Spleen (tissue), 13 donors: ENCODE measurements at places on chromosomes 7 and 10. TPM values are rescaled to one million over a fixed set of nuclear protein-coding genes. Genes with fewer than 3 reads are reported as not detected.

- no peak for DNase-seq
Measured at GRCh38 chr10:119031496-119032059, 2.1 kb downstream of the NANOS1 start.

DNA sequence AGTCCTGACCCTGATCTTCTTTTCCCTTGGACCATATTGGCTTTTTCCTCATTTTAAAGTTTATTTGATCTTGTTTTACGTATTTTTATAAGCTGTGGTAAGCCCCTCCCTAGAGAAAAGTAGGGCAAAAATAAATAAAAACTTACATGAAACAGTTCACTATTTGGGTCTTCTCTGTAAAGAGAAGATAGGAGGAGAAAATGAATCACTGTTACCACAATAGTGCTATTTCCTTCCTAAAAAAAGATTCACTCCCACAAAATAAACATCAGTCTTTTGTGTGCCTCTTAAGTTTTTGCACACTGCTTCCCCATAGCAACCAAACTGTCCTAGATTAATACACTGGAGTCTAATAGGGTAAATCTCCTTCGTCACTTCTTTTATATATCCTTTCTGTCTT lies 1.4 kb upstream of the SVIL start:
- DNase-seq: no peak

- DNase-seq: no peak
Measured at GRCh38 chr7:149599636-149600206, 102.1 kb upstream of the ZNF746 start.

DNA sequence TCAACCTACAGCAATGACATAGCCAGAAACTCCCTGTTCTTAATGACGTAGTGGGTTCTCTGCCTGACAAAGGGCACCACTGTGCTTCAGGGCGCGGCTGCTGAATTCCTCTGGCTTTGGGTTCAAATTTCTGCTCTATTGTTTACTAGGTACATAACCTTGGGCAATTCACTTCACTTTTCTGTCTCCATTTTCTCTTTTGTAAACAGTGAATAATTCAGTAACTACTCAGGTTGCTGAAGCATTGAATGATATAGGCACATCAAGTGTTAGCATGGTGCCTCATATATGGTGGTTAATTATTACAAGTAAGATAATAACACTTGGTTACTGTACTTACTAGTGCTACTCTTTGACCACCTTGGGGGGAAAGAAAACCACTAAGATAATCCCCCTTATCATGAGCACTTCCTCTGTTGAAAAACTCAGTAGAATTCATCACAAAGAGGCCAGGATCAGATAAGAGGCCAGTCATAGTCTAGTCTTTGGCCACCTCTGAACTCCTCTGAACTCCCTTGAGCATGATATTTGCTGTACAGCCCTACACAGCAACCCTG lies 92.0 kb upstream of the AHR start:
- no peak for DNase-seq

DNA sequence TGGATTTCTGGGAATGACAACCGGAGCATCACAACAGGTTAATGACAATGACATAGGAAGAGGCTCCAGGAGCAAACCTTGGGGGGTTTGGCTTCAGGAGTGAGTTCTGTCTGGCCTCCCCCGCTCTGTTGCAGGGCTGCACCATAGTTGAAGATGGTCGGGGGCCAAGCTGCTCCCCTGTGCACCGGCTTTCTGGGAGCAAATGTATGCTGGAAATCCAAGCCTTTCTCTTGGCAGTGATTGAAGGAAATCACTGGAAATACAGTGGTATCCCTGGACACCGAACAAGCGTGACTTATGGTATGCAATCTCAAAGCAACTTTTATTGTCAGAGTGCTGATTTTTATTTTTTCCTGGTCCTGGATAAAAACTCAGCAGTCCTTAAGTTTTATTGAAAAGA lies 251.9 kb upstream of the ZNF32 start:
- DNase-seq: no peak

GRCh38 chr7:150978126-150978789 lies at the start of gene KCNH2:
Gene KCNH2 (minus strand): TSS chr7:150978321. CDS start chr7:150977913, 408 bp downstream.
- no peak for DNase-seq

- no peak for DNase-seq
Measured at GRCh38 chr10:70060389-70060788, 7.7 kb downstream of the MACROH2A2 start.

GRCh38 chr10:97025613-97026242 lies 160.0 kb downstream of the SLIT1 start:
- DNase-seq: no peak

DNA sequence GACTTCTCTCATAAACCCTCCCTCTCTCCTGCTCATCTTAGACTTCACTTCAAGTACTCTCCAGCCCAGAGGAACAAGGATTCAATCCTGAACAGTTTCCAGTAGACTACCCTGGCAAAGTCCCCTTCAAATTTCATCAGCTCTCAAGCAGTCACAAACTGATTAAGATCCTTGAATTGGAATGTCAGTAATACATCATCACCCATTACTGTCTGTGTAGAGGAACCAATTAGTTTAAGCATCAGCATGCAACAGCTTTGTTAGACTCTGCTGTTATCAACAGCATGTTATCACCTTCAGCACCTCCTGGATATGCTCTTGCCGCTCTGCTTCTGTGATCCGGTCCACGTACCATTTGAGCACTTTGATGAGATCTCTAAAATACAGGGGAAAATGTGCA lies 307.0 kb upstream of the IMMP2L start:
- DNase-seq: no peak

GRCh38 chr10:2986391-2986801 lies 81.0 kb upstream of the PFKP start:
- DNase-seq: no peak

PAX4 gene
- not detected for total RNA-seq

SPDYE5 gene
- total RNA-seq: not detected

ZNF365 gene
- 1.3 TPM for total RNA-seq

POLR2J2 gene
- total RNA-seq: 11.5 TPM

HMX2 gene
- not detected for total RNA-seq

EPO gene
- not detected for total RNA-seq

TMEM140 gene
- total RNA-seq: 57.0 TPM

ASZ1 gene
- total RNA-seq: not detected

VSTM2A gene
- not detected for total RNA-seq

NXPH1 gene
- total RNA-seq: not detected
